Right cardiac atrium (tissue), 5 donors: ENCODE measurements at places on chromosomes 2 and 18. TPM values are rescaled to one million over a fixed set of nuclear protein-coding genes. Genes with fewer than 3 reads are reported as not detected.

DNA sequence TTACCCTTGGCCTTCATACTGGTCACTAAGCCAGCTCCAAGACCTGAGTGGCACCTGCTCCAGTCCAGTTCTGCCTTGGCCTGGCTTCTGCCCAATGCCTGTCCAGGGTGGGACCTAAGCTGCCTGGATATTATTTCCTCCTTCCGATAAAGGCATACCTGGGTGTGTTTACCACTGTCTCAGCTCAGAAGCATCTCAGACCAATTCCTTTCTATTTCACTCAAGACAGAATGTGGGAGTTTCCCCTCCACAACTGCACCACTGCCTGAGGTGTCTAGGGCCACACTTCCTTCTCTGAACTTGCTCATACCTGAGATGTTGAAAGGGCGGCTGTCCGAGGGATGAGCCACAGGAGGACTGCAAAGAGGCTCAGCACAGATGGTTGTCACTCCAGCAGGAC lies 18.4 kb upstream of the CAB39 start:
- no peak for DNase-seq

- no peak for DNase-seq
Measured at GRCh38 chr2:88606371-88607030, 20.8 kb downstream of the EIF2AK3 start.

GRCh38 chr2:25806941-25807340 lies 71.3 kb downstream of the ASXL2 start:
- DNase-seq: no peak

GRCh38 chr2:84938194-84938879 lies 32.6 kb upstream of the KCMF1 start:
- DNase-seq: no peak

- DNase-seq: no peak
Measured at GRCh38 chr2:192544371-192544955, 349.7 kb upstream of the TMEFF2 start.

DNA sequence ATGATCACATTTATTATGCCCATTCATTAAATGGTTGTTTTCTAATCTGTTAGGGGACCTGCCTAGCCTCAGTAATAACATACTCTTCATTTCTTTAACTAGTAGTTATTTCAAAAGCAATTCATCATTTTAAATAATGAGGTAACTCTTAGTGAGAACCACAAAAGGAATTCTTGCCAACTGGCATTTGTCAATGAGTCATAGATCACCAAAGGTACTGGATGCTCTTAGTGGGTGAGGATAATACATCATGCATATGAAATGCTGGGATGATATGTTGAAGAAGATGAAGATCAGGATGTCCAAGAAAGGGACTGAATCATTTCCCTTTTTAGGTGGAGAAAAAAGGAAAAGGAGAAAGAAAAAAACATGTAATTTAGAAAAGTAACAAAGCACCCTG lies 826.2 kb upstream of the DDX18 start:
- no peak for DNase-seq

- no peak for DNase-seq
Measured at GRCh38 chr2:113067681-113068080, at the start of gene IL1F10. Gene IL1F10, plus strand, starts transcription at chr2:113067970. Its CDS starts 4,769 bp downstream, at chr2:113072739.

- no peak for DNase-seq
Measured at GRCh38 chr2:203737360-203737759, 30.9 kb downstream of the CD28 start.

DNA sequence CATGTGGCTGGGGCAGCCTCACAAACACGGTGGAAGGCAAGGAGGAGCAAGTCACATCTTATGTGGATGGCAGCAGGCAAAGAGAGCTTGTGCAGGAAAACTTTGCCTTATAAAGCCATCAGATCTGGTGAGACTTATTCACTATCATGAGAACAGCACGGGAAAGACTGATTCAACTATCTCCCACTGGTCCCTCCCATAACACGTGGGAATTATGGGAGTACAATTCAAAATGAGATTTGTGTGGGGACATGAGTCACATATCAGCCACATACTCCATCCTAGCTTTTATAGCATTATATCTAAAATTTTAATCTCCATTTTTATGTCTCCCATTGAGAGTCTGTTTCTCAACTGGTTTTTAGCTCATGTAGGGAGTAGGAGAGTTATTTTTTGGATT lies 45.7 kb downstream of the ICOS start:
- DNase-seq: no peak

DNA sequence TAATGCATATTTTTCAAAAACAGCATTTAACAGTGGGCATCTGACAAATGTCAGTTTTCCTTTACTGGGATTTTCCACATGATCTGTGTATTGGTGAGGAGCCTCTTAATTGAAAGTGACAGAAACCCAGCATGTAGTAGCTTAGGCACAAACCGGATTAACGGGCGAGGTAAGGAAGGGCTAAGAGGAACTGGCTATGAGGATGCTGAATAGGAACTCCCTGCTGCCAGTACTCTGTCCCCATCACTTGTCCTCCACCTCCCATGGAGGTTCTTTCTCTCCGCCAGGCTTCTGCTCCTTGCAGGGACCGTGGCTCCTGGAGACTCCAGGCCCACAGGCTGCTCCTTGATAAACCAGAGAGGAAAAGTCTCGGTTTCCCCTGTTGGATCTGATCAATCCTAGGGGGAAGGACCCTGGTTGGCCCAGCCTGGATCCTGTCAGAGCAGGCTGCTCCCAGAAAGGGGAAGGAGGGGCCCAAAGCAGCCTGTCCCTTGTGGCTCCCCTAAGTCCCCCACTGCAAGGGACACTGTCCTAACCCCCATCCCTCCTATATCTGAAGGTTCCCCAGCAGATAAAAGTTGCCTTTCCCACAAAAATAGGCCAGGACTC lies 10.3 kb downstream of the TEX44 start:
- no peak for DNase-seq

Gene MALL
- 8.1 TPM for total RNA-seq

Gene ALK
- 0.17 TPM for total RNA-seq

Gene EPAS1
- total RNA-seq: 210 TPM

Gene MYO3B
- total RNA-seq: not detected
